GM04503 (cell line): ENCODE measurements at places on chromosomes 3 and 15.

DNA sequence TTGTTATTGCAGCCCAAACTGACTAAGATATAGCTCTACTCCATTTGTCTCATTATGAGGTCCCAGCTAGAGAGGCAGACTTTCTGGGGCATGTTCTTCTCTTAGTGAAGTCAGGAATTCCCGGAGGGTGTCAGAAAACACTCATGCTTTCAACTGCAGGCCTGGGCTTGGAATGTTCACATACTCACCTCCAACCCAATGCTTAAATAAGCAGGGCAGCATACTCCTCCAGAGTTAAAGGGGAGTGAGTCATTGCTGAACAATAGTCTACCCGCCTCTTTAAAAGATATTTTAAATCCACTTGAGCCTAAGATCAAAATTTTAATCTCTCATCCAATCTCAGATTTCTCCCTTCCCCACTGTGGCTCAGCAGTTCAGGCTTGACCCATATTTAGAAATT is 167.8 kb upstream of the DPH6 start:
- DNase-seq = no peak

- DNase-seq = peak; percentile 50
Observed at GRCh38 chr3:108036984-108037741, 53.7 kb downstream of the CD47 start.

DNA sequence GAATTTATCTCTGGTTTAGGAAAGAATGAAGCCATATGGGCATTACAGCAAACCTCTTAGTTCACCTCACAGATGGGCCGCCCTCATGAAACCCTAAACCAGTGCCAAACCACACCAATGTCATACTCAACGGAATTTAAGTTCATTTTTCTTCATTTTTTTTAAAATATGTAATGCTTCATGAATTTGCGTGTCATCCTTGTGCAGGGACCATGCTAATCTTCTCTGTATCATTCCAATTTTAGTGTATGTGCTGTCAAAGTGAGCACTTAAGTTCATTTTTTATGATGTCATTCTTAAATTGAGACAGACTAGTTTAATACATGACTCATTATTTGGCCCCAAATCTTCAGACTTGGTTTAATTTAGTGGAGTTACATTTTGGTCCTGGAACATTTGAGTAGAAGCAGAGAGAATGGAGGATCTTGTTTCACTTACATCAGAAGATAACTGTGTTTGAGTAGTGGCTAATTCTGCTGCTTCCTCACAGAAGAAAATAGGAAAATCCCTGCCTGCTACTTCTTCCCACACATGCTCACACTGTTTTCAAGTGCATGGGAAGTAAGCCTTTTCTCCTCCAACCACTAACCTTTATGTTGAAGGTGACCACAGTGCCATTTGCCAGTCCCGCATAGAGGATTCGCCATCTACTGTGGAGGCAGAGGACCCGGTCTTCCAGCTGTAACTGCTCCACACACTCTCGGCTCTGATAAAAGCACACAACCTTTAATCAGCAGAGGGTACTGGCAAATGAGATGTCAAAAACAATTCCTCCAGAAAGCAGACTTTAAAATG is 63.3 kb downstream of the ZNF106 start:
- DNase-seq = peak; percentile 83

DNA sequence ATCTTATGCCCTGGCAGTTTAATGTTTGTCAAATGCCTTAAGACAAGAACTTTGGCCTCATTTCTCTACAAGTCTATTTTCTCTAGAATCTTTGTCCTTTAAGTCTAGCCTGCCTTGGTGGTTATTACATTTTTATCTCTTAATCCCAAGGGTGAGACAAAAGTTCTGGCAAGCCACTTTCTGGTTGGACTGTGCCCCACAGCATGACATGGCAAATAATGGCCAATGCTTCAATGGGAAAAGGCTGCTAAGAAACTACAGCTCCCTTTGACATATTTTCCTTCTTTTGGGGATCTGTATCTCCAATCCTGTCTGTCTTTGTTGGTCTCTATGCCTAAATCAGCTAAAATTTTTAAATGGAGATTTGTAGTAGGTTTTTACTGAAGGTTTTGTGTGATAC is 181.6 kb upstream of the MBNL1 start:
- no peak for DNase-seq

DNA sequence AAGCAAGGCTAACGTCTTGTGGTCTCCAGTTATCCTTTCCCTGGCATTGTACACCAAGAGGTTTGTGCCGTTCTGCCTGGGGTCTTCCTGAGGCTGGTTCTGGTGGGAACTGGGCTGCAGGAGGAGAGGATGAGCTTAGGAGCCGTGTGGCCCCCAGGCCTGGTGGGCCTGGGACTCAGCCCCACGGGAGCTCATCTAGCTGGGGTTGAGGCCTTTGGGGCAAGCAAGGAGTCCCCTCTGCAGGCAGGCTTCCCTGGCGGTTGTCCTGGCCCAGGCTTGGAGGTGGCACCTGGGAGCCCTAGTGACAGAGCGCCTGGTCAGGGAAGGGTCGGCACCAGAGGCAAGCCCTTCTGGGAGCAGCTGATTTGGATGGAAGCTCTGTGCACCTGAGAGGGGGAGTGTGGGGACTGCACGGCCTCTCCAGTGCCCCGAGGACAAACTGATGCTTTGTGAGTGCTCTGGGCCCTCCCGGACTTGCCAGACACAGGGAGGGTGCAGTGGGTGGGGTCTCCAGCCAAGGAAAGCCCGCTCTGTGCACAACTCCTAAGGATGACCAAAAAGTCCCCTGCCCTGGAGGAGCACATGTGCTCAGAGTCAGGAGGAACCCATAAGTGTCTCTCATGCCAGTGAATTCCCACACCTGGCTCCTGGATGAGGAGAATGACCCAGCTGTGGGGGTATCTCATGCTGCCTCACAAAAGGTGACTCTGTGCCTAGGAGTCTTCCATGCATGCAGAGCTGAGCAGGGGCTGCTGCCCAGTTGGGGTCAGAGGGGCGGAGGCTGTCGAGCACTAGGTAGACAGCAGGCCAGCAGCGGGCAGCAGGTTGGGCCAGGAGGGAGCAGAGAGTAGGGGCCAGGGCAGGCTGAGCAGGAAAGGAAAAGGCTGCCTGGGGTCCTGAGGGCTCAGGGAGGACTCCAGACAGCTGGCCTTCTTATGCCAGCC is 2.7 kb downstream of the PAK6 start:
- no peak for DNase-seq

DNA sequence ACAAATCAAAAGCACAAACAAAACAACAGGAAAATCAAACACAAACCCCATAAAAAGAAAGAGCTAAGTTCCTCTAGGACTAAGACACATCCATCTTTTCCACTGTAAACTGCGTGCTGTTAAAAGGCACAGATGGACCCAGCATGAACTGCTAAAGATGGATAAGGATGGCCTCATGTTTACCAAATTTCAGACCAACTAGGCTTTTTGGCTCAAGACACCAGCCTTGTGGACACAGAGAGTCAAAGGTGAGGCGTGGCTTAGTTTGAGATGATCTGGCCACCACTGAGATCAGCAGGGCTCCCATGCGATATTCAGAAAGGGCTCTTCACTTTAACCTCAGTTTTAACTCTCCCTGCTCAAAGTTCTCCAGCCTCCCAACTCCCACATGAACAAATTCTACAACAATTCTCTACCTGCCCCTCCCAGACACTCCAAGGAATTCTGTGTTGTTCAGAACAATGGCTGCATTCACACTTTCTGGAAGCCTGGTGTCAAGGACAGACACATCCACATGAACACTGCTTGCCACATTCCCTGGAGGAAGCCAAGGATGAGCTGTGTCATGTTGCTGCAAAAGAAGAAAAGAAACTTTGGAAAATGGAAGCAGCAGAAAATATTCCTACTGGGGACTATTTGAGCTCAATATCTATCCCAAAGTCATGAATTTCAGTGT is 198.4 kb upstream of the LRRN1 start:
- DNase-seq = no peak

DNA sequence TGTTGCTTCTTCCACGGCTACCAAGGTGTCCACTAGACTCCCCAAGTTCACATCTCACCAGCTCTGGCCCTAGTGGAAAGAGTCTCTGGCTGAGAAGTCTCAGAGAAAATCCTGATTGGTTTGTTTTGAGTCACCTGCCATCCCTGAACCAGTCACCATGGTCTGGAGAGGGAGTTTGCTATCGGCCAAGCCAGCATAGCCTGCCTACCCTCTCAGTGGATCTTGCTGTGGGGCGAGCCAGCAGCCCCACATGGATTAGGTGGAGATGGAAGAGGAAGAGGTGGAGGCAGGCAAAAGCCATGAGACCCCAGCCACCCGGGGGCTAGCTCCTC is 48.1 kb upstream of the FLNB start:
- DNase-seq = no peak

GRCh38 chr3:98691897-98692296 is 71.2 kb upstream of the ST3GAL6 start:
- no peak for DNase-seq

DNA sequence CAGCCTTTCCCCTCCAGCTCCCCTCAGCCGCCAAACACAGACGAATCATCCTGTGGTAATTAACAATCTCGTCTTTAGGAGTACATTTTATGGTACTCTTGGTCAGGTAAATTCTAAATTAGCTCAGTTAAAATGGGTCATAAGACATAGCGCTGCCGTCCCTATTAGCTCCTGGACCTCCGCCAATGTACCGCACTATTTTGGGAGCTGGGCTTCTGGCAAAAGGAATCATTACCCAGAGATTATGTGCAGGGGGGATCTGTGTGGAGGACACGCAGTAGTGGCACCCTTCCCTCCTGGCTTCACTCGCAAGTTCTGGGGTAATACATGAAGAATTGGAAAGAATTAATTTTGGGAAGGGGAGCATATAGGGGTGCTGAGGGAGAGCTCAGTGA is 68.6 kb upstream of the ONECUT1 start:
- DNase-seq = no peak

GRCh38 chr3:192831111-192831644 is 86.5 kb downstream of the MB21D2 start:
- peak; percentile 89 for DNase-seq

GRCh38 chr3:112670824-112671223 is 29.9 kb upstream of the CCDC80 start:
- DNase-seq = no peak

DNA sequence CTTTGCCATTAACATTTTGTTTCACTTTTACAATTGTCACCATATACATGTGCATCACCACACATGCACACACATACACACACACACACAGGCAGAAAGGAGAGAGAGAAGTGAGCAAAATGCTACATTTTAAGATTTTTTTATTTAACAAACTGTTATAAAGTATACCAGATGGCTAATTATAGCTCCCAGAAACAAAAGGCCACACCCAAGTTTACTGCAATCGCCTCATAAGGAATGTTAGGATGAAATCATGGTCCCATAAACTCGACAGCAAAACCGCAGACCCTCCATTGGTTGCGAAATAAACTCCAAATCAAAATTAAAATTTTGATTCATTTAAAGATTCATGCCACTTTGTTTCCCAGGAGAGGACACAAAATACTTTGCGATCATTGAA is 16.1 kb upstream of the C15orf61 start:
- DNase-seq = peak; percentile 83

DNA sequence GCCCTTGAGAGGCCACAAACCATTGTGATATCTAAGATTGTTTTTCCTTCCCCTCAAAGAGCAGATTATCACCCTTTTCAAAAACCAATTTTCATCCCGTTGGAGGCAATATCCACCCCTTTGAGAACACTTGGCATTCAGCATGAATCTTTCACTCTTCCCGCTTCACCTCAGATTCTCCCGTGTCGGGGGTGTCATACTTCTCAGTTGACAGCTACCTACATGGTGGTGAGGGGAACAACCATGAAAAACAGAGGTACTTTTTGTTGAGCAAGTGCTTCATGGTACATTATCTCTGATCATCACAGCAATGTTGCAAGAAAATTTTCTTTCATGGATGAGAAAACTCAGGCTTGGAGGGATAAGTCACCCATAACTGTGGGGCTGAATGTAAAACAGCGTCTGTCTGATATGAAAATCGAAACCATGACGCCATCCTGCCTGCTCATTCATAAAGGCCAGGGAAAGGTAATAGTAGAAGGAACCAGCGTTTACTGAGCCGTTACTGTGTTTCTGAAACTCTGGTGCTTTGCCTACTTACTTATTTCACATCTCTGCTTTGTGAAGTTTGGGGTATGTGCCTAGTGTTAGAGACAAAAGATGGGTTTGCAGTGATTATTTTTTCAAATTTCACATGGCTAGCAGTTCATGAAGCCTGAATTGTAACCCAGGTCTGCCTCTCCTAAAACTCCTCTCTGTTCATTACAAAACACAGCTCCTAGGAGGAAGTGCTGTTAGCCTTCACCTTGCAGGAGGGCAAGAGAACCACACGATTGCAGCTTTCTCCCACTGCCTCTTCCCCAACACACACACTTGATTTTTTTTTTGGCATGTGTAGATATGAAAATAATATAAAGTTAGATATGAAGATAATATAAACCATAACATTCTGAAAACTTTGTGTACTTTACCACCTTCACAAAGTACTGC is 35.4 kb downstream of the SV2B start:
- DNase-seq = no peak

DNA sequence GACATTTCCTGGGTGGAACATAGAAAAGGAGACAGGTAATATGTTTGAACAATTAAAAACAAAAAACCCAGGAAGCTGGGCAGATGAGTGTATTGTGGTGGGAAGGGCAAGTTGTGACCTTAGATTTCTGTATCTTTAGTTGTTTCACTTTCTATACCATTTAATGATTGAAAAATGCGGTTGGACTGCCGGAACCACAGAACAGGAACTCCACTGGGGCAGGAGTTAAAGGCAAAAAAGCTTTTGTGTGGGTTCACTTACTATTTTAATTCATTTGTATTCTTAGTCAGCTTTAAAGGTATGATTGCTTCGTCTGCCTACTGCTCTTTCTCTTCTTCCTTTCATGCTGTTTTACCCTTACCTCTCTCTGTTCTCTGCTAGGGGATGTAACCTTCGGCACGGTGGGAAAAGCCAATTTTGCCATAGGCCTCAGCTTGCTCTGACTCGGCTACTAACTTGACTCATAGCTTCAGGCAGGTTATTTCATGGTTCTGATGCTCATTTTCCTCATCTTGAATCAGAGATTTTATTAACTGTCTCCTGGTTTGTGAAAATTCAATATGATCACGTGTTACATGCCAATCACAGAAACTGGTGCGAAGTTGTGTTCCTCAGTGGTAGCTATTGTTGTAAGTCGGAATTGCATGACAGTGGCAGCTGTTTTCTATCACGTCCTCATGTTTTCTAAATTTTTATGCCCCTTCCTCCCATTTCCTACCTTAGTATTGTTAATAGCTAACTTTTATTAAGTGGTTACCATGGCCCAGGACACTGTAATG is 1.6 kb upstream of the MCTP2 start:
- DNase-seq = no peak

GRCh38 chr3:197468866-197469382 is 86.8 kb downstream of the BDH1 start:
- peak; percentile 43 for DNase-seq

DNA sequence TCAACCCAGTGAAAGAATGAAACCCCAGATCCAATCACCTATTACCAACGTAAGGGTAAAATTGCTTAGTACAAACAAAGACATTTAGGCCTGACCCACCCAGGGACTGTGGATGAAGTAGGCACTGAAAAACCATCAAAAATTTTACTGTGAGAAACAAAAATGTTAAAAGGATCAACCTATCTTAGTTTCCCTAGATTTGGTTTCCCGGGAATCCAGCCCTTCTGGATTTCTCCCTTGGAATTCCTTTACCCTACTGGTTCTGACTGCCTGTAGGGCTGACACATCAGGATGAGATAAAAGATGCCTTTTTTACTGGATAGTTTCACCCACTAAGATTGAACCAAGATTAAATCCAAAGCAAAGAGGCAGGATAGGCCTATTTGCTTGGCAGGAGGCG is 102.7 kb downstream of the SCAPER start:
- no peak for DNase-seq

GRCh38 chr3:127238602-127239001 is 45.7 kb downstream of the PRR23E start:
- no peak for DNase-seq
